ENCODE measurements at places on chromosomes 12 and 14.
A peak's percentile ranks its signal among the peaks of the same experiment; 100 is the strongest.

GRCh38 chr12:107033758-107034739, 47.1 kb upstream of the MTERF2 start:
- no peak for DNase-seq

DNA sequence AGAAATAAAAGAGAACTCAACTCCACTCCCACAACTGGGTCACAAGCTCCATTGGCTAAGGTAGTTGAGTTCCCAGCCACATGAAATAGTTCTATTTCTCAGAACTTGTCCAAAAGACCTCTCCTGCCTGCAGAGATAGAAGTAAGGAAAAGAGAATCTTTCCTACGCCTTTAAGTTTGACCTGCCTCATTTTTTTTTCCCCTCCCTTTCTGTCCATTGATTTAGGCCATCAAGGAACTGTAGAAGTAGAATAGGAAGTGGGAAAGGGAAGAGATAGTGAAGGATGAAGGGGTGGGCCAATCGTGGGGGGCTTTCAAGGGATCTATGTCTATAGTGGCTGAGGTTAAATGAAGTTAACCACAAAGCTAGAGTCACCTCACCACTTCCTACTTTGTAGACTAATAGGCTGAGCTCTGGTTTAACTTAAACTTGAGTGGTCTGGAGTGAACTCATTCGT, 13.9 kb upstream of the NUDT4 start:
- DNase-seq = no peak

DNA sequence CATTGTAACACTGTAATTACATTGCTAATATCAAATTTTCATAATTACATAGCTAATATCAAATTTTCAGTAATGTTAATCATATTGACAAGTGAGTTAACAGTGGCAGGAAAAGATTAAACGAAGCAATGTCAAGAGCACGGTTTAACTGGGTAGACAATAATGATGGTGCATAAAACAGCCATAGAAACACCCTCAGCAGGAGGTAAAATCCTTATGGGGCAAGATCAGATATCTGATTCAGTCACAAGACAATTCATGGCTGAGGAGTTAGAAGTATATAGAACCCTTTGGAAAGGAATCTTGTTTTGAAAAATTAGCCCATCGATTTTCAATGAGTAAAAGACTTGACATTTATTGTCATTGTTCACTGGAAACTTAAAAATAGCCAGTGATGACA, 190.6 kb downstream of the SLC2A13 start:
- DNase-seq = no peak

- DNase-seq = peak; percentile 58
These were observed 45.1 kb downstream of the GALNT9 start for GRCh38 chr12:132284071-132284826.

- no peak for DNase-seq
These were observed 69.6 kb upstream of the RD3L start for GRCh38 chr14:104011824-104012517.

- no peak for DNase-seq
These were observed 1.1 kb downstream of the NELL2 start for GRCh38 chr12:44874981-44875416.

DNA sequence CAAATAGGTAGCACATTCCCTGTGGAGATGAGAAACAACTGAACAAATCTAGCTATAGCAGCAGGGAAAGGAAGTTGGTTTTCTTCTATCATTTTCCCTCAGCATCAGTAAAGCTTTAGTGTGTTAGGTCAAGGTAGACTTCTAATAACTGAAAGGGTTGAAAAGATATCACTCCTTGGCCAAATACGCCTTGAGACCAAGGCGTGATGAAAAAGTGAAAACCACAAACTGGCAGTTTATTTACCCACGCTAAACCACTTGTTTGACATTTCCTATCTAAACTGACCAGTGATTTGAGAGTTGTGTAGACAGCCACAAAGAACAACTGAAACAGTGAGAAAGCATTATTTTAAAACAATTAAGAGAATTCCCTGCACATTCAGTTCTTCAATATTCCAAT, 99.6 kb upstream of the SOX5 start:
- DNase-seq = no peak

GRCh38 chr14:65304963-65305362, 107.6 kb upstream of the FUT8 start:
- DNase-seq = no peak

DNA sequence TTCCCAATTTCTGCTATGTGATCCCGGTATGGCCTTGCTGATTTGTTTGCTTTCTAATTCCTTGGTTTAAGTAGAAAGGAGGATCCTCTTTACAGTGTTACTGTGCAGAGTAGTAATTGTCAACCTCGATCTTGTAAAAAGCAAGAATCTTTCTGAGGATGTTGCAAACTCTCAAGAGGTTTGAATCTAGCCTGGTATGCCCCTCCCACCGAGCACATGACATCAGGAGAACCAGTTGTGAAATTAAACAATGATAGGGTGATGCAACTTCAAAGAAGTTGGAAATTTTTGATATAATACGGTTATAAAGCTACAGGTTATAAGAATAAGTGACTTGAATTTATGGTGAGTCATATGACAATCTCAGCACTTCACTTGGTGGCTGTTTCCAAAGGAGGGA, 35.0 kb upstream of the FUT8 start:
- no peak for DNase-seq

GRCh38 chr12:14273913-14274311, 91.6 kb upstream of the ATF7IP start:
- DNase-seq = peak; percentile 73

DNA sequence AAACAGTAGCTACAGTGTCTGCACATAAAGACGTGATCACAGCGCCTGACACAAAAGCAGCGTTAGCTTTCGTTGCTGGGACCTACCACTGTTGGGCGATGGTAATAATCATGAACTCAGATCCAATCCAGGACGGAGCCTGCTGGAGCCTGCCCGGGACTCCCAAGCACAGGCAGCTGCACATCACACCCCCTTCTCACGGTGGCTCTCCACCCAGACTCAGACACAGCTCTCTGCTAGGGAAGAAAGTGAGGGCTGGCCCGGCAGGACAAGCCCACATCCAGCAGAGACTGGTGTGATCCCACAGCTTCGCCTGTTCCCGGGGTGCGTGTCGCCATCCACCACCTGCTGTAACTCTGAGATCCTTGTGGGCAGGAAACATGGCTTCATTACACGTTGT, 49.9 kb upstream of the FOXN3 start:
- DNase-seq = no peak

DNA sequence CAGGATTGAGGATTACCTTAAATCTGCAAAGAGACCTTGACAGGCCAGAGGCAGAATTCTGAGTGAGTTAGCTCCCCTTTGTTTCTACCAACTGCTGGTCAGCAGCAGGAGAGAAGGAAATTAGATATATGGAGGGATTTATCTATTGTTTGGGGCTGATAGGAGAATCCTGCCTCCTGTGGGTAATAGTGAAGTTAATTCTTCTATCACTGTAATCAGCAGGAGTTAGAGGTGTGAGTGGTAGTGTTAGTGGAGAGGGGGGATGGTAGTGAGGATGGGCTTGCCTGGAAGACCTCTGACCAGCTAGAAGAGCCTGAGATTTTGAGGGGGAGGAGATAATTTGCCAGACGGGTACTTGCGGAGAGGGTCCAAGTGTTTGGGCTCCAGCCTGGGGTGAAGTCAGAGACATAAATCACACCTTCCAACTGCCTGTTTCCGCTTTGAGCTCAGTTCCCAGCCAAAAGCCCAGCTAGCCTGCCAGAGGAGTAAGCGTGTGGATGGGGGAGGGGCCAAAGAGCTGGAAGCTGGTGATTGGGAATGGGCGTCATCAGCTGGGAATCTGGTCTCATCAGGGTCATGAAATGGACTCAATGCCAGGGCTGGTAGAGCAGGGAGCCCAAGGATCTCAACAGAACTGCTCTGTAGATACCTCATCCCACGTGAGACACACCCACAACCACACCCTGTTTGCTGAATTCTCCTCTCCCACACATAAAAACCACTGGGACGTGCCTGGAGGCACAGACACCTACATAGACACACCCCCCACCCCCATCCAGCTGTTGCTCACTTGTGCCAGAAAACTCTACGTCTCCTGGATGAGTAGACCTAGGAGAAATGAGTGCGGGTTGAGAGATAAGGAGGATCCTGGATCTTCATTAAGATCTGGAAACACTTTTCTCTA, 13.1 kb upstream of the ITGA5 start:
- DNase-seq = peak; percentile 93
